Stimulated activated CD4-positive, alpha-beta T cell treated with anti-CD3 and anti-CD28 coated beads, Interleukin-12 subunit alpha, Interleukin-12 subunit beta, amount 100 ng/mL, for 4 hours (primary cell): ENCODE measurements at places on chromosomes 2 and 18.

GRCh38 chr2:8151888-8152287 is 530.0 kb upstream of the ID2 start:
- no peak for DNase-seq

GRCh38 chr2:20653695-20654534 is 3.0 kb upstream of the HS1BP3 start:
- DNase-seq, result no peak

DNA sequence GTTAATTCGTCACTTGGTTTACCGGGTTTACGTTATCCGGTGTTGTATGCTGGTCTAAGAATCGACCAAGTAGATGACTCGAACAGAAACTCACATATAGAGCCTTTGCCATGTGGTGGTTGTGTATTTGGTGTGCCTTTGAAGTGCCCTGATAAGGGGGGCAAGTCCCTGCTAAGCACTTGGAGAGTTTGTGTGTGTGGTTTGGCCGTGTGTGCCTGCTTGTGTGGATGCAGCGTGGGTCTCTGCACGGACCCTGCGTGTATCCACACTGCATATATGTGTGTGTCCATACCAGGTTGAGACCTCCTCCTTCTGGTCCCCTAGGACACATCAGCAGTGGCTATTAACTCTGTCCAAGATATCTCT is 2.4 kb upstream of the CELF4 start:
- no peak for DNase-seq

- DNase-seq, result no peak
Observed at GRCh38 chr2:177242121-177242987, 22.2 kb downstream of the NFE2L2 start.

- no peak for DNase-seq
Observed at GRCh38 chr2:130936451-130936850, 99.7 kb downstream of the ARHGEF4 start.

GRCh38 chr18:31776093-31776492 is 15.4 kb upstream of the SLC25A52 start:
- no peak for DNase-seq

GRCh38 chr2:100629309-100629708 is 66.5 kb downstream of the PDCL3 start:
- DNase-seq, result no peak

DNA sequence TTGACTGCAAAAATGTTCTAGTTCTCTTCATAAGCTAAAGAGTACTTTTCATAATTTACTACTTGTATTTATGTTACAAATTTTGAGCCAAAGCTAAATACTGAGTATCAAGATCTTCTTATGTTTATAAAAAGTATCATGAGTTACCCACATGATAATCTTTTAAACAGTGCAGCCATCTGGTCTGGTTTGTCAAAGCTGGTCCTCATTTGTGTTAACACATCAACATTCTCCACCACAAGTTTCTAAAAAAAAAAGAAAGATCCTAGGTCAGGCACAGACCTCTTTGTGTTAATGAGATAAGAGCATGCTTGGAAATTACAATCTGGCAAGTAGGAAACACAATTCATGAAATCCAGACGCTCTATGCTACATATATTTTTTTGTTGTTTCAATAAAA is 75.5 kb upstream of the FRZB start:
- DNase-seq, result no peak

- no peak for DNase-seq
Observed at GRCh38 chr2:236127010-236127409, 41.2 kb downstream of the GBX2 start.

GRCh38 chr2:62727259-62727867 is 21.9 kb downstream of the EHBP1 start:
- no peak for DNase-seq

DNA sequence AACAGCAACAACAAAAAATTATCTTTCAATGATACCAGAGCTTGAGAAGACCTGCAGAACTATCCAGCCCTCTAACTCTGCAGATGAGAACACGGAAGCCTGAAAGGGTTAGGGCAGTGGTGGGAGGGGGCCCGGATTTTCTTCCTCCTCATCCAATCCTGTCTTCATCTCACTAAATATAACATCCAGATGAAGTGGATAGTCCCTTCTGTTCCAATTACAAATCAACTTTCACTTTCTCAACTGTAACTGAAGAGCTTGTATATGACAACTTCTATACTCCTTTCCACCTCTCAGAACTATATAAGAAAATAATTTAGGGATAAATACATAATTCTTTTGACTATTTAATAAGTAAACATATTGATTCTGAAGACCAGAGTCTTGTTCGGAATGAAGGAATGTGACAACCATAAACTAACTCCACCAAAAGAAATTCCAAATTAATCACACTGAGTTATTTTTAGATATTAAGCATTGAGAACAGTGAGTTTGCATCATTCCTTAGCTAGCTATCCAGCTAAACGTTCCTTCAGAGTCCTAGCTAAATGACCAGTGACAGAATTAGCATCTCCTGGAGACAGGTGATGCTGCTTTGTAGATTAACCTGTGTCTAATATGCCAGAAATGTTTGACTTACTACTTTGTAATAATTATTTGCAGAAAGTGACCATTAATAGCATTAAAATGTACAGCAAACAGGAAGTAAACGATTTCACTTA is 32.7 kb downstream of the SFT2D3 start:
- DNase-seq, result no peak

GRCh38 chr2:157460384-157460837 is 16.5 kb upstream of the CYTIP start:
- DNase-seq, result no peak

DNA sequence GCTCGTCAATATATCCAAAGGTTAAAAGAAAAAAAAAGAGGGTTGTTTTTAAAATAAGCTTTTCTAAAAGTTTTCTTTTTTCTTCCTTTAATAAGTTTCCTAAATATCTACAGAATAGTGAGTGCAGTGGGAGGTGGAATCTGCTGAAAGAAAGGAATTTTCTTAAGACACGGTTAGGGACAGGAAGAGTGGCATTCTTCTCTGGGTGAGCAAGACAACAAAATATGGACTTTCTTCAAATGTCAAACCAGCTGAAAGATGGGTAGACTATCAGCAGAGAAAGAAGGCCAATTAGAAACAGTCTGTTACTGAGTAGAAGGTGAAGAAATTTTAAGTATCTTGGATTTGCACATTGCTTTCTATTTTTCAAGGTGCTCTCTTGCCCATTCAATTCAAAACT is 222.7 kb upstream of the PIK3C3 start:
- no peak for DNase-seq

GRCh38 chr18:32333781-32334180 is 136.9 kb downstream of the GAREM1 start:
- DNase-seq, result no peak

GRCh38 chr2:27081984-27082772 is 3.8 kb downstream of the EMILIN1 start:
- no peak for DNase-seq

DNA sequence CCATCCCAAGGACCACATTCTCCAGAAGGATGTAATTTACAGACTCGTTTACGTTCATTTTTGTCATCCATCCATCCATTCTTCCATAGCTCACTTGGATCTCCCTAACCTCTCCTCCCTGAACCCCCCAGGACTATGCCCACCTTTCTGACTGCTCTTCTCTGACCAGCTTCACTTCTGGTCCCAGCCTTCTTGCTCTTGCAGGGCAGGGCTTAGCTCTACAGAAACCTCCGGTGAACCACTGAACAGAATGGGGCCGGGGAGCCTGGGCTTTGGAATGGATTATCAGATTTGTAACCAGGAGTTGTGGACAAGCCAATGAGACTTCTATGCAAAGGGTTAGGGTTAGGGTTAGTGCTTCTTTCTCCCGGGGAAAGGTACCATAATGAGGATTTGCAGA is 95.0 kb downstream of the TGFA start:
- no peak for DNase-seq

DNA sequence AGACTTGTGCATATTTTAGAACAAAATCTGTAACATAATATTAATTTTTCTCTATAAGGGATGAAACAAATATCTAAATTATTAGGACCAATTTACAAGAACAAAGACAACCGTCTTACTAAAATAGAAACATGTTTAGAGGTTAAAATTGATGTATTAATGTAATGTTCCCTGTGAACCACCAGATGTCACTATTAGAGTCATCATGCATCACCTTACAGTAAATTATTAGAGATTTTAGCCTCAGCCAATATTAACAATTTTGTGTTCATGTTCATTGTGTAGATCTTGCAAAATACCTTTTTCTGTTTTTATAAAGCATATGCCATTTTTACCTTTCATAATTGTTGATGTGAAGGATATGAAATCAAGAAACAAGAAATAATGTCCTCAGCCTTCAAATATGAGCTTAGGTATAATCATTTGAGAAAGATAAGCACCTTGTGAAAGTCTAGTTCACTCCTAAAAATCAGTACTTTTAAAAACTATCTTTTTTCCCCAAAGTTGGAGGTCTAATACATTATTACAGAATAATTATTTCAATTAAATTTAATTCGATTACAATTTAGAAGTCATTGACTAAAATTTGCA is 344.3 kb upstream of the KCNH7 start:
- no peak for DNase-seq

DNA sequence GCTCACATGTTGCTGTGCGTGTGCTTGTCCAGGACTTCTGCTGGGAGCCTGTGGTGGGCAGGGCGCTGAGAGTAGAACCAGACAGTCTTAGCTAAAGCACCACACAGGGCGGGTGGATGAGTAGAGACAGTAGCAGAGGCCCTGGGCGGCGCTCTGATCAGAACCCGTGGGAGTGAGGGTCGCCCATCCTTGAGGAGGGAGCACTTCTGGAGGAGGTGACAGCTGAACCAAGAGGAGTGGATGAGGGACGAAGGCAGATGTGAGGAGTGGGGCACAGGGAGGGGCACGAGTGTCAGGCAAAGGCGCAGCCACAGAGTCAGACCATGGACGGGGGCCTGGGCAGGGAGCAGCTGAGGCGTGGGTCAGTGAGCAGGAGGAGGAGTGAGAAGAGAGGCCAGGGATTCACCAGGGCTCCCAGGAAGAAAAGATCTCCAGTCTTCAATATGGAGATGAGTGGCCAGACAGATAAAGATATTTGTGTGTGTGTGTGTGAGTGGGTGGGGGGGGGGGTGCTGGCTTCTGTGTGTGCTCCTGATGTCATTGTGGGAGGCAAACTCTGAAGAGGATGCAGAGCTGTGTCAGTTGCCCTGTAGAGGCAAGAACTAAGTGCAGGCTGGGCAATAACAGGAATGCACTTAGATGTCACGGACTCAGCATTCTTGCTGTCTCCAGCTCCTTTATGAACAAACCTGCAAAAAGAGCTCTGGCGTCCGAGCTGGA is 79.6 kb downstream of the TPO start:
- DNase-seq, result no peak
